ENCODE measurements at places on chromosomes 13 and 19.
A peak's percentile ranks its signal among the peaks of the same experiment; 100 is the strongest.

DNA sequence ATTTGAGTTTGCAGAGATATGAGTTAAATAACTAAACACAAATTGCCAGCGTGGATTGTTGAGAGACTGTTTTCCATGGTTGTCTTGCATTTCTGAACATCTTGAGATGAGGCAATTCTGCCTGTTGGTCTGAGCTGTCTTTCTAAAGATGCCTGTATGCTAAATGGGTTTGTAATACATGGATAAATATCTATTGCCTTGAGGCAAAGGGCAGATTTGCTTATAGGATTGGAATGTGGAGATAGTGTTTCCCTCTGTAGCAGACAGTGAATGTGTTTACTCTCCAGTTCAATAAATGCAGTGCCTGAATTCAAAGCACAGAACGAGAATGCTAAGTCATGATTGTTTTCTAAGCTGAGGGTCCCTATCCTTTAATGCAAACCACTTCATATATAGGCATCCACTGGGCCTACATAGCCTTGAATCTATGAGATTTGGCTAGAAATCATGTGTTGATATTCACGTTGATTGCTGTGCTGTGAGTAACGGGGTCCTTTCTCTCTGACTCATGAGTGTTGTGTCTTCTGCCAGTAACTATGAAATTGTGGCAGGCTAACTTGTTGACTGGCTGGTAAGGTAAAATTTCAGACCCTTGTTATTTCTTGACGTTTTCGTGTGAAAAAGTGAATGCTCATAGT is 2554.8 kb downstream of the PCDH9 start:
- DNase-seq = no peak

- no peak for DNase-seq
These were observed 328.7 kb downstream of the SPRY2 start for GRCh38 chr13:80012251-80012650.

GRCh38 chr13:25247360-25247759 is 39.9 kb downstream of the MTMR6 start:
- DNase-seq = no peak

GRCh38 chr13:45393941-45394570 is 24.1 kb downstream of the SLC25A30 start:
- peak; percentile 6 for DNase-seq

GRCh38 chr19:720345-721160 is 11.8 kb downstream of the PALM start:
- no peak for DNase-seq

All from stimulated activated naive CD4-positive, alpha-beta T cell (primary cell).